ENCODE measurements at places on chromosomes 4 and X. TPM values are rescaled to one million over a fixed set of nuclear protein-coding genes. Genes with fewer than 3 reads are reported as not detected.

DNA sequence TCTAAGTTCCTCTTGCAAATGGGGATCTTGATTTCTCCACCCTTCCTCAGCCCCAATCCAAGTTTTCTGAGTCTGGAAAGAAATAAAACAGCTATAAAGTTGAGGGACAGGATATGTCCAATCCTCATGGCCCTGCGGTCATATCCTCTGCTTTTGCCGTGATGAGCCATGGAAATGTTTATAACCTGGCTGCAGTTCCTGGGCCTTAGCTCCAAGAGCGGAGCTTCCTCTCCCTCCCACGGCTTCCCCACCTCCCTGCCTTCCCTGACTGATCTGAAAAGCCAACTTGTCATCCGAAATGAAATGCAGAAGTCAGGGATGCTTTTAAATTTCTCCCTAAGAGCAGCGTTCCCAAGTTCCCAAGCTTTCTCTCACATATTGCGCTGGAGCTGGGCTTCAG, 221.5 kb upstream of the SFRP2 start:
- DNase-seq, result no peak

- no peak for DNase-seq
Observed at GRCh38 chr4:69039071-69039470, 57.2 kb upstream of the UGT2B7 start.

DNA sequence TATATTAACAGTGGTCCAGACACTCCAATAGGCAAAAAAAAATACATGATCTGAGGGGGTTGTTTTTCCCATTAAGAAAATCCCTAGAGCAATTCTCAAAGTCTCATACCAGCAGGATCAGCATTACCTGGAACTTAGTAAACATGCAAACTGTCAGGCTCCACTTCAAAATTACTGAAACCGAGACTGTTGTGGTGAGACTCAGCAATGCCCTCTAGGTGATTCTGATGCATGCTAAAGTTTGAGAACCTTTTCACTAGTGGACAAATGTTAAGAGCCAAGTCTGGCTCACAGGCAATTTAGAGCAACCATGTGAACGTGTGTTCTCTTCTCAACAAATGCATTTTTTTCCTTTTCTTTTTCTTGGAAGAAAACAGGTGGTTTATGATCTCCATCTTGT, 30.2 kb downstream of the NEK1 start:
- no peak for DNase-seq

Gene IL3RA
- 21.9 TPM for total RNA-seq

DNA sequence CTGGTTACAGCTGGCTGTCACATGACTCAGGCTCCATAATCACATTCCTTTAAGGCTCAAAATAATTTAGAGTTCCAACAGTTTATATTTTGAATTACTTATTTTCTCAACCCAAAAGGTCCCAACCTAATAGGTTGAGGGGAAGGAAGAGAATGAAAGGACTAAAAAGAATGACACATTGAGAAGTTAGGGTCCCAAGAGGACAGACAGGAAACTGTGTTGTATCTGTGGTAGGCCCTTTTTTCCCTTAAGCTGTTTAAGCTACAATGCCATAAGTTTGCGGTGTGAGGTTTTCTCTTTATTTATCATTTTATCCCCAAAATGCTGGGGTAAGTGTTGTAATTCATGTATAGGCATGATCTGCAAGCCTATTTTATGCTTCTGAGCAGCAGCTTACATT, 290.2 kb downstream of the ZNF674 start:
- DNase-seq, result no peak

- DNase-seq, result no peak
Observed at GRCh38 chr4:100644150-100644549, 126.3 kb upstream of the EMCN start.

DNA sequence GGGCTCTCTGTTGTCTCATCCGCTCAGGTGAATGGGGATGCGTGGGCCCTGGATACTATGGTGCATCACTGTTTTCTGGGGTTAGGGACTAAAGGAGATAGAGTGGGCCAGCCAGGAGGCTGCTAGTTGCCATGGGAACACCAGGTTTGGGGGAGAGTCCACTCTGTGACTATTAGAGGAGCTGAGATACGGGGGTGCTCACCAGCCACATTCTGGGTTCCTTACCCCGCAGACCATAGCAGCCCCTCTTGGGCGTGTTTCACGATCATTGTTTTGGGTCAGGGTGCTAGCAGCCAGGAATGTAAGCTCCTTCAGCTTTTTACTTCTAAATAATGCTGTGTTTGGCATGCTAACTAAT, 4.6 kb downstream of the EFNB1 start:
- peak; percentile 4 for DNase-seq

GRCh38 chrX:129653181-129653970, 1.4 kb downstream of the APLN start:
- DNase-seq, result no peak

DNA sequence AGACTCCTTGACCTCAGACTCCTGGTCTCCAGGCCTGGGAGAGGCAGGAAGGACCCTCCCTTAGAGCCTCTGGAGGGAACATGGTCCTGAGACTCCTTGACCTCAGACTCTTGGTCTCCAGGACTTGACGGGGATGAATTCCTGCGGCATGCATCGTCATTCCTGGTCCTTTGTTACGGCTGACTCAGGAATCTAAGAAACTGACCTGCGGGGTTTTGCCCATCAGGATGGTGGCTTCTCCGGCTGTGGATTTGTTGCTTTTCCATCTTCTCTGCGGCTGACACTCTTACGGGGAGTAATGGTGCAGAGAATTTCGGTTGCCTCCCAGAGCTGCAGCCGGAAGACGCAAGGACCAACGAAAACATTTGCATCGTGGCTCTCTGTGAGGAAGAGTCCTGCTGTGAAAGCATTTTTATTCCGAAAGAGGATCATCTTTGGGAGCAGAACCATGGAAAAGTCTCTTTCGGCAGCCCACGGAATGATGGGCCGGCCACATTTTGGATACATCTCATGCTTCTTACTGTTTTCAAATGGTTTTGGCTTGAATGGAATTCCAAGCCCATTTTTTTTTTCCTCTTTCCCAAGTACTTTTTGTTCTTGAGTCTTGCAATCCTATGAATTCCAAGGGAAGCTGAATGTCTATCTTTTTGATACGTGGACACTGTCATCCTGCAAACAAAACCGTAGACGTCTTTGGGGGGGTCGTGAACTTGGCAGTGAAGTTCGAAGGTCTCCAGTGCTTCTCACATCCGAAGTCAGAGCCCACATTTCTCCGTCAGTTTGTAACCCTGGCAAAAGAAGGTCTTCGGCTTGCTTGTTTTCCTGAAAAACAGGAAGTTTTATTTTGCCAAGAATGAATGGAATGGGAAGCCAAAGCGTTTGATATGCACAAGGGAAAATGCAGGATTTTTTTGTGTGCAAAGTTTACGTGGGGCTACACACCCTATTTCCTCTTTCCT, 36.5 kb downstream of the SHOX start:
- DNase-seq, result no peak

- DNase-seq, result no peak
Observed at GRCh38 chrX:71184803-71185495, 38.1 kb upstream of the GJB1 start.

GRCh38 chr4:128287141-128287870, at the start of gene PGRMC2:
PGRMC2 (minus strand) TSS chr4:128287813; CDS start chr4:128287790, 23 bp downstream.
- no peak for DNase-seq
